ENCODE measurements at places on chromosomes 6 and 20.

GRCh38 chr6:168625602-168626001, 184.6 kb downstream of the SMOC2 start:
- H3K27me3 ChIP-seq: no peaks in the 10 kb centered on the region
- no peaks in the 10 kb centered on the region for H3K4me1 ChIP-seq
- H3K36me3 ChIP-seq: no peaks in the 10 kb centered on the region

DNA sequence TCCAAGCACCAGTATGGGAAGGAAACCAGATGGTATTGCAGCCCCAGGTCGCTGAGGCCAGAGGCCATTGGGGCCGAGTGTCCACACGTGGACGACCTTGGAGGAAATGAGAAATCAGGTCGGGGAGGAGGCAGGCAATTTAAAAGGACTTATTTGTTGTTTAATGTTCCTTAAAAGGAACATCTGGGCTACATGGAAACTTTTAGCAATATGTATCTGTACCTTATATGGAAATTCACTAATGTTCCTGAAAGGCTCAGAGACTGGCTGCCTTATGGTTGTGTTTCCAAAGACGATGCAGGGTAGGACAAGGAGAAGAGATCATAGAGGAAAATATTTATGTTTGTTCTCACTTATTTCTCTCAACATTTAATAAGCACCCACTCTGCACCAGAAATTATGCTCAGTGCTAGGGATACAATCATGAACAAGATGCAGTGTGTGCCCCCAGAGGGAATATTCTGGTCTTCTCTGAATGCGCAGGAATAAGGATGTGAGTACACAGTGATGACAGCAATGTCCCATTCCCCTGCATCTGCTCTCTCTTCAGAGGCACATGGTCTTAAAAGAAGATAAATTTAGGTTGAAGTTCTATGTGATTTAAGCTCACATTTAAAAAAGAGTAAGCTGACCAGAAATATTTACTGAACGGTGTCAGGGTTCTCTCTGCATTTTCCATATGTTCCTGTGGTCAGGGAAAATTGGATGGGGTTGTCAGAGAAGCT, 3.4 kb downstream of the BNIP5 start:
- H3K27me3 ChIP-seq: no peaks in the 10 kb centered on the region
- H3K36me3 ChIP-seq: no peaks in the 10 kb centered on the region
- H3K27ac ChIP-seq: no peak overlapping the region
- H3K4me3 ChIP-seq: no peak overlapping the region
- peaks cover 4% of the 10 kb centered on the region for H3K4me1 ChIP-seq

DNA sequence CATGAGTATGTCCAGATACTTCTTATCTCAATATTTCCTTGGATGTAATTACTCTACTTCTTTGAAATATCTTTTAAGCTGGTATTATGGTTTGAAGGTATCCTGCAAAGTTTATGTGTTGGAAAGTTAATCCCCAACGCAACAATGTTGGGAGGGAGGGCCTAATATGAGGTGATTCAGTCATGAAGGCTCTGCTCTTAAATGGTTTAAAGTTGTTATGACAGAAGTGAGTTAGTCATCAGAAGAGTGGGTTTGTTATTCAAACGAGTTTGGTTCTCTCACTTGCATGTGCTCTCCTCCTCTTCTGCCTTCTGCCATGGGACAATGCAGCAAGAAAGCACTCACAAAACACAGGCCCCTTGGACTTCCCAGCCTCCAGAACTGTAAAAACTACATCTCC, 176.3 kb downstream of the KCNQ5 start:
- H3K4me3 ChIP-seq: no peak overlapping the region
- H3K27me3 ChIP-seq: no peaks in the 10 kb centered on the region
- H3K36me3 ChIP-seq: no peaks in the 10 kb centered on the region
- DNase-seq: no peak
- no peak overlapping the region for H3K27ac ChIP-seq
- no peaks in the 10 kb centered on the region for H3K4me1 ChIP-seq

- H3K36me3 ChIP-seq: no peaks in the 10 kb centered on the region
- no peaks in the 10 kb centered on the region for H3K27me3 ChIP-seq
- no peak overlapping the region for H3K4me3 ChIP-seq
- no peaks in the 10 kb centered on the region for H3K4me1 ChIP-seq
- no peak overlapping the region for H3K27ac ChIP-seq
- no peak for DNase-seq
These were observed 466.9 kb downstream of the CD83 start for GRCh38 chr6:14584450-14584849.

All from naive thymus-derived CD4-positive, alpha-beta T cell (primary cell).